SJSA1 (cell line): ENCODE measurements at places on chromosomes 16 and 17. TPM values are rescaled to one million over a fixed set of nuclear protein-coding genes. Genes with fewer than 3 reads are reported as not detected.

- DNase-seq: no peak
- H3K27ac ChIP-seq: no peak overlapping the region
- no peaks in the 10 kb centered on the region for H3K36me3 ChIP-seq
- H3K27me3 ChIP-seq: no peaks in the 10 kb centered on the region
Measured at GRCh38 chr17:54544249-54544648, 356.4 kb upstream of the TOM1L1 start.

Gene DDX42
- 102 and 118 TPM in 2 replicates for total RNA-seq

- no peak for DNase-seq
- no peak overlapping the region for H3K27ac ChIP-seq
- no peaks in the 10 kb centered on the region for H3K36me3 ChIP-seq
- no peaks in the 10 kb centered on the region for H3K27me3 ChIP-seq
- no peak overlapping the region for H3K4me3 ChIP-seq
Measured at GRCh38 chr17:41549596-41550039, 21.5 kb upstream of the KRT19 start.

Gene TPSG1
- not detected in 2 replicates for total RNA-seq

- H3K4me1 ChIP-seq: peaks cover 16% of the 10 kb centered on the region
- no peaks in the 10 kb centered on the region for H3K36me3 ChIP-seq
- H3K27me3 ChIP-seq: no peaks in the 10 kb centered on the region
- H3K4me3 ChIP-seq: no peak overlapping the region
- DNase-seq: no peak
Measured at GRCh38 chr17:45380991-45381390, 51.7 kb downstream of the ARHGAP27 start.

DNA sequence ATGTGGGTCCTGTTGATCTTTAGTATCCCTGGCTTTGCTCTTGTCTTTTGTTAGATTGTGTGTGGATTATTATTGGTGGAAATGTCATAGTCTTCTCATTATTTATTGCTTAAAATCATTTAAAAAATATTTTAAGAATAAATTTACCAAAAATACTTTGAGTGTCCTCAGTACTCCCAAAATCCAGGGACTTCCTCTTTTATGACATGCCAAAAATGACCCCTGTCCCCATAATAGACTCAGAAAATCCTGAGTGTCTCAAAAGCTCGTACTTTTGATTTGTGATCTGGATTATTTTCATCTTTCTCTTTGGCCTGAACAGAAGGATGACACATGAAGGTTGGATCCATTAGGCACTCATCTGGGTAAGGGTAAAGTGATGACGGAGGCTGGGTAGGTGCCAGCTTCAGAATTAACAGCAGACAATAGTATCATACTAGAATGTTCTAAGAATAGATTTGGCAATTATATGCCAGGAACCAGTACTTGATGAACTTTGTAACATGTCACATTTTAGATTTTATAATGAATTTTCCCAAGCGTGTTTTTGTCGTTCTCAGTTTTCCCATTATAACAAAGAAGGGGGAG lies 602.2 kb upstream of the CDH8 start:
- H3K27ac ChIP-seq: no peak overlapping the region
- no peak overlapping the region for H3K4me3 ChIP-seq
- no peaks in the 10 kb centered on the region for H3K36me3 ChIP-seq
- H3K27me3 ChIP-seq: no peaks in the 10 kb centered on the region
- no peak for DNase-seq

Gene CDH11
- 107 and 113 TPM in 2 replicates for total RNA-seq

DNA sequence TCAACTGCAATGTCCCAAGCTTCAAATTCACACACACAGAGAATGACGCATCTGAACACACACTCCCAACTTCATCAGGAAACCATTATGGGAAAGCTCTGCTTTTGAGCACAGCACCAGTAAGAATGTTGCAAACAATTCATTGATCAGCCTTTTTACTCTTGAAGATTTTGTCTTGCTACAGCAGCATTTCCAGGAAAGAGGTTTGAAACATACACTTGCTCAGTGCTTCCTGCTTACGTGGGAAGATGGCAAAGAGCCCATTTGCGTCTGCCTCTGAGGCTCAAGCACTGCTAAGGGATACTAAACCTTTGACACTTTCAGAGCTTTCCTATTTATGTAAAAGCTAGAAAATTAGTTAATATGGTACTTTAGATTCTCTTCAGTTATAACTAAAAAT lies 77.2 kb upstream of the MON1B start:
- H3K4me3 ChIP-seq: no peak overlapping the region
- DNase-seq: no peak
- no peaks in the 10 kb centered on the region for H3K36me3 ChIP-seq

GRCh38 chr17:79026376-79027273 lies 2.7 kb downstream of the C1QTNF1 start:
- H3K4me3 ChIP-seq: no peak overlapping the region
- peak overlapping the region; percentile 51 for H3K27ac ChIP-seq
- peak; percentile 79 for DNase-seq
- H3K4me1 ChIP-seq: peaks cover 68% of the 10 kb centered on the region

GRCh38 chr16:30958175-30959079 lies 873 bp downstream of the SETD1A start:
- H3K4me3 ChIP-seq: peak overlapping the region; percentile 96
- peak; percentile 33 for DNase-seq
- H3K4me1 ChIP-seq: peaks cover 14% of the 10 kb centered on the region
- no peaks in the 10 kb centered on the region for H3K27me3 ChIP-seq
- peak overlapping the region; percentile 96; the same call in 1 of the 2 replicates for H3K27ac ChIP-seq

- H3K36me3 ChIP-seq: peaks cover 17% of the 10 kb centered on the region; the same call in 1 of the 2 replicates
- H3K27ac ChIP-seq: no peak overlapping the region
- no peaks in the 10 kb centered on the region for H3K27me3 ChIP-seq
- H3K4me3 ChIP-seq: no peak overlapping the region
- peaks cover 38% of the 10 kb centered on the region for H3K4me1 ChIP-seq
Measured at GRCh38 chr17:28899212-28899815, 1.8 kb upstream of the FLOT2 start.

Gene EMP2
- 9.4 and 9.8 TPM in 2 replicates for total RNA-seq

Gene NFATC2IP
- 27.0 and 29.8 TPM in 2 replicates for total RNA-seq

Gene TMC6
- total RNA-seq: 0.53 TPM in 1 of 2 replicates, not detected in the other

- no peak for DNase-seq
- no peaks in the 10 kb centered on the region for H3K36me3 ChIP-seq
- no peaks in the 10 kb centered on the region for H3K27me3 ChIP-seq
- peaks cover 6% of the 10 kb centered on the region for H3K4me1 ChIP-seq
- H3K27ac ChIP-seq: no peak overlapping the region
Measured at GRCh38 chr17:72491102-72491501, 370.3 kb downstream of the SOX9 start.

Gene STH
- not detected in 2 replicates for total RNA-seq

- DNase-seq: peak; percentile 91
- H3K27ac ChIP-seq: no peak overlapping the region
- peaks cover 64% of the 10 kb centered on the region for H3K4me1 ChIP-seq
- H3K27me3 ChIP-seq: no peaks in the 10 kb centered on the region
- peak overlapping the region; percentile 3 for H3K4me3 ChIP-seq
Measured at GRCh38 chr17:29591737-29592608, 959 bp upstream of the ANKRD13B start.

GRCh38 chr17:81934850-81935708 lies 2.0 kb downstream of the PYCR1 start:
- H3K36me3 ChIP-seq: no peaks in the 10 kb centered on the region
- H3K4me1 ChIP-seq: peaks cover 13% of the 10 kb centered on the region
- no peak overlapping the region for H3K4me3 ChIP-seq
- H3K27me3 ChIP-seq: 0 out of 2 replicates have a peak, but pooled peaks cover 2% of the 10 kb centered on the region
- no peak overlapping the region for H3K27ac ChIP-seq

Gene TBC1D3H
- not detected in 2 replicates for total RNA-seq

Gene WIPF2
- total RNA-seq: 1.7 and 5.7 TPM in 2 replicates

Gene ZNF205
- 13.8 and 15.3 TPM in 2 replicates for total RNA-seq

DNA sequence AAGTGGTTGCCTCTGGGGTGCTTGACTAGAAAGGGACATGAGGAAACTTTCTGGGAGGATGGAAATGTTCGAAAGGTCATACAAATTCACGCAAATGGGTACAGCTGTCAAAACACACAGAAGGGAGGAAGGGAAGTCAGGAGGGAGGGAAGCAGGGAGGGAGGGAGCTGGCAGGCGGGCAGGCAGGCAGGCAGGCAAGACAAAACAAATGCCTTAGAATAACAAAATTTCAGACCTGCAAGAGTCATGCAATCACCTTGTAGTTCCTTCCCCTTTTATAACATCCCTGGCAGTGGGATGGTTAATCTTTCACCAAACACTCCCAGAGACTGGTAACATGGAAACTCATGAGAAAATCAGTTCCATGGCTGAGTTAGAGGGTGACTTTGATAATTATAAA lies 189.2 kb downstream of the STX8 start:
- no peaks in the 10 kb centered on the region for H3K36me3 ChIP-seq
- no peak overlapping the region for H3K27ac ChIP-seq
- no peaks in the 10 kb centered on the region for H3K27me3 ChIP-seq
- no peak for DNase-seq

DNA sequence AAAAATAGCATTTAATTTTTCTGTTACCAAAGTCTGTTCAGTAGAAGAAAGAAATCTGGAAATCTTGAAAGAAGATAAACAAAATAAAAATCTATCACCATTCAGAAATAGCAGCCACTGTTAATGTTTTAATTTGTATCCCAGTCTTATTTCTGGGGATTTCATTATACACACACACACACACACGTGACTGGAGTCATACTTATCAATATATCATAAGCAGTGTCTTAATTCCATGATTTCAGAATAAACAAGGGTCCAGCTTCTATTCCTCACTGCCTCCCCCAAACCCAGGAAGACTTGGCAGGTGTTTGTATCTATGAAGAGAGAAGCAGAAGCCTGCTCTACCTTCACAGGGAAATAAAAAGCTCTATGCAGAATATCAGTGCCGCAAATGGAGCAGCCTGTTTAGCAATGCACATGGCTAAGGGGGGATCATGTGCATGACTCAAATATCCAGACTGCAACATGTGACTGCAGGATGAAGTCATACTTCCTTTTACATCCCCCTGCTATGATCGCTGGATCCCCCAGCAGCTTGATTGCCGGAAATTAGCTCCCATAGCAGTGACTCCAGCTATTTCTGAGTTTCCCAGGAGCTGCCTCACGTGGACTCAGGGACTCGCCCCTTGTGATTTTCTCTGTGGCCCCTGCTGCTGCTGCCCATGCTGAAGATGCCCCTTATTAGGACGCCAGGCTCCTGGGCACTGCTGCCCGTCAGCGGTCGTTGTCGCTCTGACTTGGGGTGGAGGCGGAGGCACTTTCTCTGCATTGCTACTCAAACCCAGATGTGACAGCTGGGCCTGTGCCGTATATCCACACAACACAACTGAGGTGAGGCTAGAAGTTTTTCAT lies 341.0 kb downstream of the CPPED1 start:
- no peak overlapping the region for H3K27ac ChIP-seq
- no peaks in the 10 kb centered on the region for H3K27me3 ChIP-seq
- no peaks in the 10 kb centered on the region for H3K36me3 ChIP-seq
- H3K4me1 ChIP-seq: no peaks in the 10 kb centered on the region
- no peak for DNase-seq

Gene BANP
- 12.8 and 21.7 TPM in 2 replicates for total RNA-seq

Gene CIBAR2
- total RNA-seq: 0.05 TPM in 1 of 2 replicates, not detected in the other

Gene MT1H
- total RNA-seq: not detected in 2 replicates

- H3K4me1 ChIP-seq: peaks cover 24% of the 10 kb centered on the region
- H3K36me3 ChIP-seq: peaks cover 7% of the 10 kb centered on the region
- DNase-seq: peak; percentile 99
- peak overlapping the region; percentile 43 for H3K4me3 ChIP-seq
- H3K27ac ChIP-seq: peak overlapping the region; percentile 97
Measured at GRCh38 chr17:80832888-80833583, 158.6 kb upstream of the CHMP6 start.

Gene TEX14
- total RNA-seq: 0.03 and 0.13 TPM in 2 replicates
